NCI-H345 (cell line): ENCODE measurements at places on chromosomes 6 and 20.

DNA sequence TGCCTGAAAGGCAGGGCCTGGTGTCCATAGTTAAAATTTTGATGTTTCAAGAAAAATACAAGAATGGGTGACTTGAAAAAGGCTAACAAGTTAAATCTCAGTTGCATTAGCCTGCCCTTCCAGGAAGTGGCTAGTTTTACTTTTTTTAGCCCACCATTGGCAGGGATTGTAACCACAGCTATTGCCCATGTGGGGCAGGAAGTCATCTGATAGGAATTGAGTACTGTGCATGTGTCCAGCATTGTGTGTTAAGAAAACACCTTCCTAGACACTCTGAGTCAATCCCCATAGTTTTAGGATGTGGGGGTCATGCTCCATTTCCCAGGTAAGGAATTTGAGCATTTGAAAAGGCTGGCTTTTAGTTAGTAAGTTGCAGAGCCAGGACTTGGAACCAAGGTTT, 26.9 kb downstream of the LYRM2 start:
- no peak for DNase-seq

DNA sequence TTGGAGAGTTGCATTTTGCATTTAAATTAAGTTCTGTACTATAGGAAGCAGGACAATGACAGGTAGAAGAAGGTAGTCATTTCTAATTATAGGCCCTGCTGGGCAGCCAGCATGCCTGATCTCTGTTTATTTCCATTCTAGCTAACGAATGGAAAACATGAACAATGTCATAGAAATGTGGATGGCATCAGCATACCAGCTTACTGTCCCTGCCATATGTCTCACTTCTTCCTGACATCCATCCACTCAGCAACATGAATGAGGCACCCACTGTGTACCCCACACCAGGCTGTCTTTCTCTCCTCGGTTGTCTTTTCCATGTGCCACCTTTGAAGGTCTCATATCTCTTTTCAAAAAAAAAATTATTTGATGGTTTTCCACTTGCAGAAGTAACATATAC, 11.1 kb downstream of the ADTRP start:
- no peak for DNase-seq

GRCh38 chr20:51335329-51335841, 207.1 kb downstream of the NFATC2 start:
- DNase-seq = no peak

GRCh38 chr20:15236812-15237211, 899.4 kb upstream of the FLRT3 start:
- DNase-seq = no peak

DNA sequence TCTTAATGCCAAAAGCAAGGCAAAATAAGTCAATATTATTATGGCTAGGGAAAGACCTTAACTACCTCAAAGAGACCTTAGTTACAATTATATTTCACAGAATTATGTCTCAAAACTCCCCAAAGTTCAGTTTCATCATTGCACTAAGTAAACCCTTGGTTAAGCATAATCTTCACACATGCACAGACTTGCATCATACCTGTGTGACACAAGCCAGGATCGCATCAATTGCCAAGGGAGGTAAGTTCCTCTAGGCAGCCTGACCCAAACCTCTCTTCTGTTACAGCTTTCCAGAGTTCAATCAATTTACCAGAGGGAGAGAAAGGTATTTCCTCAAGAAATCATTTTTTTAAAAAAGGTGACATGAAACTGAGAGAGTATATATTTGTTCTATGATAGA, 31.9 kb upstream of the PRSS35 start:
- no peak for DNase-seq

- no peak for DNase-seq
These were observed 40.6 kb downstream of the KCNS1 start for GRCh38 chr20:45060294-45060693.

DNA sequence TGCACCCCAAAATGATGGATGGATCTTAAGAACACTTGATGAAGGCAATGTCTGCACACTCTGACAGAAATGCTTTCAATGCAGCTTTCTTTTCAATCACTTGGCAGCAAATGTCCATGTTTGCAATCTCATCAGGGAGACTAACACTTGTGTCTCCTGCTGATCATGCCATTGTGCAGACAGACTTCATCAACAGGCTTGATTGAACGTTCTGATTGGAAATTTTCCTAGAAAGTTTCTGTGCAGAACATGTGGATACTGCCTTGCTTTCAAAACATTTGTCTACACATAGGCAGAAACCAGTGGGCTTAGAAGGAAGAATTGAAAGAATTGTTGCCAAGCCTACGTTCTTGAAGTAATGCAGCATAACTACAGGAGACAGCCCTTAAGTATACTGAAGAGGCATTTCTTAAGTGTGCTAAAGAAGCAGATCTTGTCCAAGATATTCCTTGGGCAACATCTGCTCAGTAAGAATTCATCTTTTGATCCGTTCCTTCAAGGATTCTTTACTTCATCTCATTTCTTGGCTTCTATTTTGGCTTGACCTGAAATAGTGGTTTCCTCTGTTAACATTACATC, 120.4 kb upstream of the PLCB4 start:
- no peak for DNase-seq

DNA sequence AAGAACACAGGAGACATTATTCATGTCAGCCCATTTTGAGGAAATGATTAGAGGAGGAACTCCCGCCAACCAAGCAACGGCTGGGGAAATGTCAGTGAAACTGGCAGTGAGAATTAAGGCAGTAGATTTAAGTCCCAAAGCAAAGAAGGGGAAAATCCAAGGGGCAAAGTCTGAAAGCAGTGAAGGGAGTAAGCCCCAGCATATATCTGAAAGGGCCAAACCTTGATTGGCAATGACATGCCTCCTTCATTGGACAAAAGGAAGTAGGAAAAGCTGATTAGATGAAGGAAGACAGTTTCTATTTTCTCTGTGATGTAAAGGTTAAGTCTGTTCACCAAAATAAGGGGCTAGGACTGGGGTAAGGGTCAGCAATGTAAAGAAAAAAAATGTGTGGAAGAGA, 190.3 kb downstream of the RNF144B start:
- DNase-seq = no peak

DNA sequence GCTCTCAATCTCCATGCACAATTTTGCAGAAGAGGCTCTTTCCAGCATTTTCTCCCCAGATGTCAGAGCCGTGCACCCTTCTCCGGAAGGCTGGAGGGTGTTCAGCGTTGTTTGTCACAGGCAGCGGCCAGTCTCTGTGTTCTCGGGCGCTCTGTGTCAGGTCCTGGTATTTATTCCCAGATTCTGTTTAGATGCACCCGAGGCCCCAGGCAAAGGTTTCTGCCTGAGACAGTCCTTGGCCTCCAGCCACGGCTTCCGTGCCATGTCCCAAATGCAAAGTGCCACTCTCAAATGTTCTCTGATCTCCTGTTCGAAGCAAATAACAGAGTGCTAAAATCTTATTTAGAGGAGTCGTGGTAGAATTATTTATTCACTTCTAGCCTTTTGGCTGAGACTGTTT, 140.3 kb upstream of the AGPAT4 start:
- no peak for DNase-seq

- DNase-seq = peak; percentile 93
These were observed 1.1 kb downstream of the SPAG4 start for GRCh38 chr20:35616465-35617396.
